Stimulated activated CD8-positive, alpha-beta memory T cell treated with anti-CD3 and anti-CD28 coated beads, Interleukin-4, amount 100 ng/mL, for 4 hours (primary cell): ENCODE measurements at places on chromosomes 11 and 22.

DNA sequence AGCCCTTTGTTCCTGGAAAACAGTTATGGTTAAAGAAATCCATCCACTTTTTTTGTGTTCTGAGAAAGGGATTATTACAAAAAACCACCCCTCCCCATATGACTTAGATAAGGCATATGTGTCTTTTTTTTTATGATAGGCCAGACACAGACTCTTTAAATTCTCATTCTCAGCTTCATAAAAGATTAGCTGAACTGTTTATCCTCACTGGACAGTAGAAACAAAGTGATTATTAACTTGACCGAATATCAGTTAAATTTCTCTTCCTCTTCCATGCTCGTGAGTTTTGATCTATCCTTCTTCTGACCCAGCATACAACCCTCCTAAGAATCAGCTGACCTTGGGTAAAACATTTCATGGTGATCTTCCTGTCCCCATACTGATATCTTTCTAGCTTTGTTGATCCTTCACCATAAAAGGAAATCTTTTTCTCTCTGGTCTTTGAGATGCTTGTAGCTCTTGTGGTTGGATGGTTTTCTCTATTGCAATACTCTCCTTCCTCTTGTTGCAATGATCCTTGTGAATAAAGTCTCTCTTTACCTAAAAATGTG, 26.2 kb downstream of the OR2AG2 start:
- no peak for DNase-seq

DNA sequence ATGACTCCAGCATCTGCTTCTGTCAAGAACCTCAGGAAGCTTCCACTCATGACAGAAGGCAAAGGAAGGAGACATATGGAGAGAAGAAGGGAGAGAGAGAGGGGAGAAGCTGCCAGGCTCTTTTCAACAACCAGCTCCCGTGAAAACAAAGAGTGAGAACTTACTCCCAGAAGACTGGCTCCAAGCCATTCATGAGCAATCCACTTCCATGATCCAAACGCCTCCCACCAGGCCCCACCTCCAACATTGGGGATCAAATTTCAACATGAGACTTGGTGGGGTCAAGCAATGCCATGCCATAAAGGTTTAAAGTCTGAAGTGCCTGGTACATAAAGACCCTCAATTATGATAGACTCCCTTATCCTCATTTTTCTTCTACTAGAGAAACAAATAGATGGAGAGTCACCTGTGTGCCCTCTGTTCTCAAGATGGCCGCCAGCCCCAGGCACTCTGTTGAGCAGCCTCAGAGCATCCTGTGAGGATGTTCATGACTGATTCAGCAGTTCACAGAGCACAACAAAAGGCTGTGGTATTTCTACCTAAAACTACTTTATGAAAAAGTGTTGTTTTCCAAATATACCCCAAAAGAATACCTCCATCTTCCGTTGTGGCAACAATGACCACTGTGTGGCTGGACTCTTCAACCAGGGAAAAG, 69.0 kb upstream of the CRTAM start:
- DNase-seq: no peak

DNA sequence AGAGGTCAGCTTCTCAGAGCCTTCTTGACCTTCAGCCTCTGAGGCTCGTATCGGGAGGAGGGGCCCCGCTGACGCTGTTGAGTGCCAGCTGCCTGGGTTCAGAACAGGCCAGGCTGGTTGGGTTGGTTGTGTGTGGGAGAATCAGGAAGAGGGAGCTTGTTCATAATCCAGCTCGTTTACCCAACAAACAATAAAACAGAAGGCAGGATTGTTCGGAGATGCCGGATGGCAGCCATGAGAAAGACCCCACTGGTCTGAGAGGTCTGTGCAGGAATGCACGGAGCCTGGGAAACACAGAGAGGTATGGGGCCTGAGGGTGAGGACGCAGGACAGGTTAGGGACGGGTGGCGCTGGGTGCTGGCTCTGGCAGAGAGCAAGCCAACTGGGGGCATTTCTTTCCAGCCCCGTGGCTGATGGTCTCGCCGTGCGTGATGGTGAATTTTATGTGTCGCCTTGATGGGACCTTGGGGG, 31.6 kb upstream of the SHANK2 start:
- DNase-seq: no peak

DNA sequence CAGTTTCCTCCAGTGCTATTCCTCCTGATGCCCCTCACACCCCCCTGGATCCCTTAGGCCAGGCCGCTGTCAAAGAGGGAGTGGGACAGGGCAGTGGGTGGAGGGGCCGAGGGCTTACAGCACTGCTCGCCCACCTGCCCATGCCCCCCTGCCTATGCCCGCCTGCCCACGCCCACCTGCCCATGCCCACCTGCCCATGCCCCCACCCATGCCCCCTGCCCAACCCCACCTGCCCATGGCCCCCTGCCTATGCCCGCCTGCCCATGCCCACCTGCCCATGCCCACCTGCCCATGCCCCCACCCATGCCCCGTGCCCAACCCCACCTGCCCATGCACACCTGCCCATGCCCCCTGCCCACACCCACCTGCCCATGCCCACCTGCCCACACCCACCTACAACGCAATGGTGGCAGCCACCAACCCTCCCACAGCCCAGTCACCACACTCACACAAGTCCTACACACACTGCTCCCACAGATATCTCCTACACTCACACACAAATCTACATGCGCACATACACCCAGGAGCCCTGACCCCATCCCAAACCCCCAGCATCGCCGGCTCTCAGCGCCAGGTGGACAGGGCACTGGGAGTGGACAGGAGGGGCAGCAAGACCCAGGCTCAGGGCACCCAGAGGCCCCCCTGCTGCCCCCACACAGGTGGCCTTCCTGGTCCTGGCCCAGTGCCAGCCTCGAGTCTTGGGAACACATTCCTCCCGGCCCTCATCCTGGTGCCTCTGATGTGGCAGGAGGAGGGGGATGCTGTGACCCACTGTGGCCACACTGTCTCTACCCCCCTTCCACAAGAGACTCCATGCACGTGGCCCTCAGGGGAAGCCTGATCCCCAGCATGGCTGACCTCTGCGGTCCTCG, 61.8 kb downstream of the CYTH4 start:
- DNase-seq: no peak
